Activated T-cell treated with anti-CD3 and anti-CD28 coated beads for 1 hour (primary cell): ENCODE measurements at places on chromosomes 3 and 15.

DNA sequence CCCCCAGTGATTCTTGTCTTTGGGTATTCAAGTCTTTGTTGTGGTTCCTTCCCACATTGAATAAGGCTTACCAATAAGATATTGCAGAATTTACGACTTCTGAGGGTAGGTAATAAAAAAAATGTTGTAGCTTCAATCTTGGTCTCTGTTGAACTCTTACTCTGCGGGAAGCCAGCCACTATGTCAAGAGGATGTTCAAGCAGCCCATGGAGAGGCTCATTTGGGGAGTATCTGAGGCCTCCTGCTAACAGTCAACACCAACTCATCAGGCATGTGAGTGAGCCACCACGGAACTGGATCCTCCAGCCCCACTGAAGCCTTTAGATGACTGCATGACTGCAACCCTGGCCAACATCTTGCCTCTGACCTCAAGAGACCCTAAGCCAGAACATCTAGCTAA, 3.2 kb upstream of the TBC1D23 start:
- DNase-seq: no peak

DNA sequence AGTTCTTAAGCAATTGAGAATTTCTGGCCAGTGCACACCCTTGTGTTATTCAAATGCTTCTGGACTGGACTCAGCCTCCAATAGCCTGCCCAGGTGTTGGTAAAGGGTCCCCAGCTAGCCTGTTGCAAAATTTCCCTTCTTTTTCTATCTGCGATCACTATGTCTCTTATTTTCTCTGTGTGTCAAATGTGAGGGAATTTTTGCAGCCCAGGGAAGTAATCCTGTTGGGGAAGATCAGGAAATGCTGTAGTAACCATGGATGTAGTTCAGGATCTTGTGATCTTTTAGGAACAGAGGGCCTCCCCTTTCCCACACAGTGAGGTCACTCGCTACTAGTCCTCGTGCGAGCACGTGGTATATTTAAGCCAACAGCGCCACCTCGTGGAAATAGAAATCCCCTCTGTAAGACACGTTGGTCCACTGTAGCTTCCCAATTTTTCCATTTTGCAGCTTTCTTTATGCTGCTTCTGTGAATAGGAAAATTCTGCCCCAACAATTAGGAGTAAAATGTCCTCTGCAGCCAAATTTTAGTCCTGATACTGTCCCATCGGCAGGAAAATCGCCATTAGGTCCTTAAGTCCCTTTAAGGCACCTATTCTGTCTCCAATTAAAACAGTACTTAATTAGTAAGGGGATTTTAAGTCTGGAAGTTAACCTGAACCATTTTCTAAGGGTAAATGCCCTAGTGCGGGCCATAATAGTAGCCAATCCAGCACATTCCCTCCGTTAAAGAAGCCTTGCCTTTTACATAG, 4.0 kb upstream of the SMCO1 start:
- peak; percentile 32 for DNase-seq

GRCh38 chr15:25465835-25466234, 27.0 kb upstream of the UBE3A start:
- no peak for DNase-seq

DNA sequence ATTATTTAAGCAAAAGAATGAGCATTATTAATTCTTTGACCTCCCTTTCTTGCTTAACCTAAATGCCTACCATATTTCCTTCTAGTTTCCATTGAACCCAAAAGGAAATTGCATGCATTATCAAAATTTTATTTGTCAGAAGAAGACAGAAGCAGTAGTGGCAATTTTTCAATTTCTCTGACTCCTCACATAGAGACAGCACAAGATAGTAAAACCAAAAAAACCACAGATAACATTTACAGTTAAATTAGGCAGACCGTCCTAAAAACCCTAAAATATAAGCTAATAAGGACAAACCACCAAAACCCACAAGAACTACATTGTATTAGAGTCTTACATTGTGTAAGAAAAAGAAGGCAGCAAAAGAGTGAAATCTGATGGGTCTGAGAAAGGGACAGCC, 27.1 kb downstream of the GOLGB1 start:
- DNase-seq: no peak

GRCh38 chr15:64548235-64548634, 87.9 kb downstream of the ZNF609 start:
- no peak for DNase-seq

- no peak for DNase-seq
These were observed 502.5 kb upstream of the GOLIM4 start for GRCh38 chr3:168598250-168598649.

DNA sequence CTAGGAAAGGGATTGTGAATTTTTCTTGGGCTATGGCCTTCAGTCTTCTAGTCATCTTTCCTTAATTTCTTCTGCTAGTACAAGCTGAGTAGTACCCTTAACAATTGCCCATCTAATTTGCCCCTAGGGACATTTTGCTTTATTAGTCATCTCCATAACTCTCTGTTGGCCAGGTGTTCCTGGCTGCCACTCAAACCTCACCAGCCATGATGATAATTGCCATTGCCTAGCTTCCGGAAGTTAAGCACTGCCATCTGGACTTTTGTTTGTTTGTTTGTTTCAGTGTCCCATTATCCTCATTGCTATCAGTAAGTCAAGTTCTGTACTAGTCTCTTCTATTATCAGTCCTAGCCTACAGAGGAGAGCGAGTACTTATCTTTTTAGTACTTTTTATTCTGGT, 36.6 kb upstream of the UBL7 start:
- DNase-seq: no peak

- DNase-seq: no peak
These were observed 47.0 kb upstream of the SELENOK start for GRCh38 chr3:53938645-53939044.

GRCh38 chr3:9769426-9770275, at the start of gene CAMK1:
CAMK1 (minus strand) TSS chr3:9769947; CDS start chr3:9767749, 2,198 bp downstream.
- DNase-seq: peak; percentile 26

GRCh38 chr15:68732451-68732850, 88.2 kb downstream of the ANP32A start:
- no peak for DNase-seq

GRCh38 chr3:105093371-105094252, 273.1 kb upstream of the ALCAM start:
- no peak for DNase-seq

- no peak for DNase-seq
These were observed 30.0 kb downstream of the MB21D2 start for GRCh38 chr3:192887701-192888100.

- no peak for DNase-seq
These were observed 322.2 kb upstream of the RBMS3 start for GRCh38 chr3:28958656-28959055.

GRCh38 chr3:176120507-176120906, 1076.8 kb downstream of the TBL1XR1 start:
- no peak for DNase-seq

GRCh38 chr15:62306851-62307504, 141.9 kb upstream of the C2CD4B start:
- no peak for DNase-seq

DNA sequence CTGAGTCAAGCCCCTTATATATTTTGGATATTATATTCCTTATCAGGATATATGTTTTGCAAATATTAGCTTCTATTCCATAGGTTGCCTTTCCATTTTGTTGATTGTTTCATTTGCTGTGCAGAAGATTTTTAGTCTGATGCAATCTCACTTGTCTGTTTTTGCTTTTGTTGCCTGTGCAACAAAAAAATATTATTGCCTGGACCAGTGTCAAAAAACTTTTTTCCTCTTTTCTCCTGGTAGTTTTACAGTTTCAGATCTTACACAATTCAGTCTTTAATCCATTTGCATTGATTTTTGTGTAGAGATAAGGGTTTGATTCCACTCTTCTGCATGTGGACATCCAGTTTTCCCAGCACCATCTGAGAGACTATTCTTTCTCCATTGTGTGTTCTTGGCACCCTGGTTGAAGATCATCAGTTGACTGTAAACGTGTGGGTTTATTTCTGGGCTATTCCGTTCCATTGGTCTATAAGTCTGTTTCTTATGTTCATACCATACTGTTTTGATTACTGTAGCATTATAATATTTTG, 228.9 kb upstream of the NR2E3 start:
- no peak for DNase-seq

- no peak for DNase-seq
These were observed 100.3 kb downstream of the STRIT1 start for GRCh38 chr3:155192957-155193746.

GRCh38 chr3:52430416-52430810, 14.5 kb downstream of the SEMA3G start:
- no peak for DNase-seq

- no peak for DNase-seq
These were observed at the start of gene VEPH1 for GRCh38 chr3:157502916-157503595. VEPH1 (minus strand) TSS chr3:157503416; CDS start chr3:157495349, 8,067 bp downstream.

- no peak for DNase-seq
These were observed 519.0 kb upstream of the PROK2 start for GRCh38 chr3:72303926-72304325.

- no peak for DNase-seq
These were observed 110.7 kb downstream of the MYO5A start for GRCh38 chr15:52417957-52418356.

- DNase-seq: no peak
These were observed 23.2 kb downstream of the SHC4 start for GRCh38 chr15:48940508-48940907.

DNA sequence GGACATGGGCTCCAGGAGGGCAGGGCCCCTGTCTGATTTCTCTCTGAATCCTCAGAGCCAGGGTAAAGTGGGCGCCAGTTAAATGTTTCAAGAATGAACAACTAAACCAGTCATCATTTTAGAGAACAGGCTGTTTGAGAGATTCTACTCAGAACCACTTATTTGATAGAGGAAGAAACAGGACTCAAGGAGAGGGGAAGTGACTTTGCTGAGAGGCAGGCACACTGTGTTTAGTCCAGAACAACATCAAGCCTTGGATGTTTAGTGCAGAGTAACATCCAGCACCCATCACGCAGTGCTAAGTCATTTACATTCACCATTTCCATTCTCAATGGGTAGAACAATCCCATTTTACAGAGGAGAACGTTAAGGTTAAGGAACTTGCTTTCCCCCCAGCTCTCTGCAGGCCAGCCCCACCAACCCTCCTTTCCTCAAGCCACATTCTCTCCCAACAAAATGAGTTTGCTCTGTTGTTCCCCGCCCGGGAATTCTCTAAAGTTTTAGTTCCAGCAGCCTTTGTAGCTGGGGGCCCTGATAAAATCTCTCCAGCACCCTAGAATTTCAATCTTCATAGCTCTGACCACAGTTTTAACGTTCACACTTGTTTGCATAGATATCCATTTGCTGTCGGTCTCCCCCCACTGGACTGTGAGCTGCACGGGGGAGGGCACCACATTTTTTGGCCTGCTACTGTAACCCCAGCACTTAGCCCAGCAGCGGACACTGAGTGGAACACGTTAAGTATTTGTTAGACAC, 962 bp downstream of the NMNAT3 start:
- no peak for DNase-seq
